ENCODE measurements at places on chromosomes 3 and 15.

DNA sequence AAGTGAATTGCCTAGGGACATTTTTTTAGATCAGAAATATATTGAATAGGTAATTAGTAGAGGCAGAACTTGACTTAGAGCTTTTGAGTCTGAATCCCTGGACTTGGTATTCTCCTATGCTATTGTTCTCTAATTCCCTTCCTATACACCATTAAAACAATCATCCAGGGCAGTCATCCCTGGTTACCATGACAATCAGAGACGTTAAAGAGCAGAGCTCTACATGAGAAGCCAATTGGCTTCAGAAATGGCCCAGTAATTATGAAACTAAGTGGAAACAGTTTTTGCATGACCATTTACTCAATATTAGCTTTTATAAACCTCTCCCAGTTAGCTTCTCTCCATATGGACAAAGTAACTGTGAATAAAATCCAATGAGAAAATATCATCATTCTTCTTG is 182.1 kb upstream of the TP63 start:
- DNase-seq: no peak

DNA sequence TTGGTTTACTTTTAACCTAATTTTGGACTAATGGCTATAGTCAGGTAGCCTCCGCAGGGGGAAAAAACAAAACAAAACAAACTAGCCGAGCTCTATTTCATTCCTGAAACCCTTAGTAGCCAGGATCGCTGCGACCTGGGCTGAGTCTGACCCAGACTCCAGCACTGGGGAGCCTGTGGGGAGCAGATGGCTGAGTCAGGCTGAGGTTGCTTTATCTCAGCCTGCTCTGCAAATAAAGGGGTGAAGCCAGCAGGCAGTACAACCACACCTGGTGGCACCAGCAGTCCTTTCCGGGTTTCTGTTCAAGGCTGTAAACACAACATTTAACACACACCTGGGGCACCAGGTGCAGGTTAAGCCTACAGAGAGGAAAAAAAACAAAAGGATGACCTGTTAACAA is 27.3 kb downstream of the ABHD2 start:
- no peak for DNase-seq

DNA sequence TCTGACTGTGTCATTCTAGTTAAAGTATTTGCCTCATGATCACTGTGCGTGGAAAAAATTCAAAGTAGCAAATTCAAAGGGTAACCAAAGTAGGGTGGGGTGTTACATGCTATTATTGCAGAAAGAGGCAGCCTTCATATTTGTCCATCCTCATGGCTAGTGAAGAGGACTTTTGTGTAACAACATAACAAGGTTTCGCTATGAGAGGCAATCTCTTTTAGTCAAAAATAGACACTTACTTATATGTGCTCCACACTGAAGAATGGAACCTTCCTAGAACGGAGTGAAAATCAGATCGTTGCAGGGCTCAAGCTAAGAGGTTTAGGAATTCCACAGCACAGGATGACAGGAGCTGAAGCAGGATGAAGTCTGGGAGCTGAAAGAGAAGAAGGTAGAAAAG is 345.1 kb upstream of the CBLB start:
- no peak for DNase-seq

DNA sequence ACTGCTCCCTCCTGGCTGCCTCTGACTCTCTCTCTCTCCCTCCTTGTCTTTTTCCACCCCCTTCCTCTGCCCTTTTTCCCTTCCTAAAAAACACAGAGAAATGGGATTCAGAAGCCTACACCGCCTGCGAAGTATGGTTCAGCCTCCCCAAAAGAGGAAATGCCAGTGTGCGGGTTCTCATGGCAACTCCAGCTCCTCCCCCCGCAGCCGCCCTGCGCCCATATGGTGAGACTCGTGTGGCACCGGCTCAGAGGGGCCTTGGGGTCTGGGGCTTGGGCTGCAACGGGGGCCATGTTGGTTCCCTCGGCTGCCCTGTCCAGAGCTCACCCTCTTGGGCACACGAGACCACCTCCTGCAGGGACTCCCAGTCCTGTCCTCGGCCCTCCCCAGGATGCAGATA is 23.6 kb upstream of the LINGO1 start:
- DNase-seq: no peak

GRCh38 chr15:67564968-67565345 is 22.5 kb downstream of the MAP2K5 start:
- DNase-seq: no peak

DNA sequence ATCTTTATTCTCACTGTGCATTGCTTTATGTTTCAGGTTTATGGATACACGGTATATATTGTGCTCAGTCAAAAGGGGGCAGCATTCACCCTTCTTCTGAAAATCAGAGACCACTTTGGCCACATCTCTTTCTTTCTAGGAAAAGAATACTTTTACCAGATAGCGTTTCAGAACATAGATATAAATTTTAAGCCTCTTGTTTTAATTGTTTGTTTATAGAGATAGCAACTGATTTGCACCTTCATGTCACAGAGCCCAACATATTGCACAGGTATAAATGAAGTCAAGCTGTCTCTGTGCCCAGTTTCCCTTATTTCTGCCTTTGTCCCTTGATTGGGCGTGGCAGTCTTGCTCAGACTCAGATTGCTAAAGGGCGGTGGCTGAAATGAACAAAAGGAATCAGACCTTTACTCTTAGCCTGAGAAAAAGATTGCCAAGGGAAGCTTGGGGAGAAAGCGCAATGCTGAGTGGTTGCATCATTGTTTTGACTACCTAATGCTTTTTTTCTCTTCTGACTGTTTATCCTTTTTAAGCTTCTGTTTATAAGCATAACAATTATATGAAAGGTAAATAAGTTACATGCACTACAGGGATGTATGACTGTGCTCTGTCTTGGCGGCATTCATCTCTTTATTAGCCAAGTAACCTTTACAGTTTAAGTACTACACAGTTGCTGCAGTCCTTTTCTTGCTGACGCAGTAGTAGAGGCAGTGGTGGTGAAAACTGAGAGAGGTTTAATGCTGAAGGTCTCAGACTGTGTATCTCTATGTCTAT is 70.8 kb upstream of the ZBTB20 start:
- DNase-seq: no peak
